ENCODE measurements at places on chromosomes 11 and 22.
A peak's percentile ranks its signal among the peaks of the same experiment; 100 is the strongest.

DNA sequence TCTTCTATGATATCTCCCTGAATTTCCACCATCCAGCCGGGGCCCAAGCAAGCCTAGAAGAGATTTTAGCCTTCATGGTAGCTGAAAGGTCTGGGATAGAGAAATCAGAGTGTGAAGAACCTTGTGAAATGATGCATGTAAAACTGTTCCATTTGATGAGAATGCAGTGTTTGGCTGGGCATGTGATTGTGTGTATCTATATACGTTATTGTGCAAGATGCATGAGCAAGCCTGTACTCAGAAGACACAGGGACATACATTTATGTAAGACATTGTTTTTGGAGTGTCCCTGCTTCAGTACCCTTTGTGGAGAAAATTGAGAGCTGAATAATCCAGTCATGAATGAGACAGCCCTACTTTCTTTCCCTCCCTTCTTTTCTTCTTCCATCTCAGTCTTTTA is 15.2 kb upstream of the OR52K2 start:
- DNase-seq, result no peak

- no peak for DNase-seq
These were observed 1.9 kb downstream of the DPAGT1 start for GRCh38 chr11:119099711-119100110.

- peak; percentile 34 for DNase-seq
These were observed 29.2 kb downstream of the SC5D start for GRCh38 chr11:121321614-121322243.

- DNase-seq, result no peak
These were observed 987 bp downstream of the C1QTNF6 start for GRCh38 chr22:37186997-37187522.

GRCh38 chr22:36147196-36147791 is 13.3 kb downstream of the APOL3 start:
- DNase-seq, result no peak

DNA sequence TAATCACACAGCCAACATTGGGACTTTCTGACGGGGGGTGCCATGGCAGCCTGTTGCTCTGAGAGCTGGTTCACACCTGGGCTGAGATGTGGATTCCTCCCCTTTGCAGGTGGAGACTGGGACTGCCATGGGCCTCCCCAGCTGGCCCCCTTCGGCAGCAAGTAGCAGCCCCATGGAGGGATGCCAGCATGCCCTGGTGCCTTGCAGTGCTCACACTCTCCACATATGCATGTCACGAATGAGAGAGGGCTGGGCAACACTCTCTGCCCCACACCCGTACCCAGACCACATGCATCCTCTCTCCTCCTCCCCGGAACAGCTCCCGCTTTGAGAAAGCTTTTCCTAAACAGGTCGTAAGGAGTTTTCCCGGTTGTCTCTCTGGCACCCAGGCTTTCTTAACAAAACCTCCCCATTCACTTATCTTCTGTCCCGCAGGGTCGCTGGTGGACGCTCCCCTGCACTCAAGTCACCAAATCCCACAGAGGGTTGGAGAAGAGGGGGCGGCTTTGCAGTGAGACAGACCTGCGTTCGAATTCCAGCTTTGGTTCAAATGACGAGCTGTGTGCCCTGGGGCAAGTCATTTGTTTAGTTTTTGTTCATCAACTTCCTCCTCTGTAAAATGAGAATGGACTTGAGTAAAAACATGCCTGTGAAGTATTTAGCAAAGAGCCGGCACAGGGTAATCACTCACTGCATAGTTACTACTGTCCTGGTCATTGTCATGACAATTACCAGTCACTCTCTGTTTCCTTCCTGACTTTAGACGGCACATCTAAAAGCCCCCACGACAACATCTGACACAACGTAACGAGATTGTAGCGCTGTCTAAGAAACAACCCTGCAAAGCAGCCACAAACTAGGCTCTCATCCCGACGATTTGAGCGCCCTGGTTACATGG is 231.3 kb upstream of the B3GAT1 start:
- no peak for DNase-seq

GRCh38 chr11:11608783-11609232 is 13.0 kb downstream of the GALNT18 start:
- DNase-seq, result no peak

Data from T-cell (primary cell).